ENCODE measurements at places on chromosomes 2 and 18.

DNA sequence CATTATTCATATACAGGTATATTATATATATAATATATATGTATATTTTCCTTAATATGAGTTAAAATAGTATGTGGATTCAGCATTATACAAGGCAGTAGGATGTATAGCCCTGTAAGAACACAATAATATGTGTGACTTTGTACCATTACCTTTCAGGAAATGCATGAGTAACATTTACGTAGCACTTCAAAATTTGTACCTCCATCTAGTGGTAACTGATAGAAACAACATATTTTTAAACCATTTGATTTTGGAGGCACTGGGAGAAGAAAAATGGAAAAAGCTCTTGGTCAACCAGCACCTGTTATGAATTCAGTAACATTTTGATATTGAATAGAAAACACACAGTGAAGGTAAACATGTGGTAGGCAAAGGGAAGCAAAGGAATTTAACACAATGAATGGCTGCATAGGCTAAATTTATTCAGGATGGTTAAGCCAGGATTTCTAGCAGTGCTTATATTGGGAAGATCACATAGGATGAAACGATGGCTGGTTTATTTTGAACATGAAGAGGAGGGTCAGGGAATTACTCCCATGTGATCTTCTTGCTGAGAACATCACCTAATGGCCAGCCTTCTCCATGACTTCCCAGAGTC, 565.5 kb downstream of the CCDC85A start:
- no peak for DNase-seq

DNA sequence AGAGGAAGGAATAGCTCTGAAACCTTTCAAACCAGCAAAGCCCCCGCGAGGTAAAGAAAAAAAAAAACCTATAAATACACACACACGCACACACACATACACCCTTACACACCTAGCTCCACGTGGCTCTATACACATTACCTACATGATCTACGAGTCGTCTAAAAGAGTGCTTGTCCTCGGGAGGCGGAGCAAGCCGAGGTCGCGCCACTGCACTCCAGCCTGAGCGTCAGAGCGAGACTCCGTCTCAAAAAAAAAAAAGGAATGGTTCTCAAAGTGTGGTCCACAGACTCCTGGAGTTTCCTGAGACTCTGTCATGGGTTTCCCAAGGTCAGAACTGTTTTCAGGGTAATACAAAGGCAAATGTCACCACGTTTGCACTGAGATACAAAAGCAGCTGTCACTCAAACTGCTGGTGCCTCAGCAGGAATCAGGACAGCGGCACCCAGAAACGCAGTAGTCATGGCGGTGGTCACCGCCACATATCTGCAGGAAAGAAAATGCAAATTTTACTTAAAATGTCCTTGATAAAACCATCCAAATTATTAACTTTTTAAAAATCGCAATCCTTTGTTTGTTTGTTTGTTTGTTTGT, 130.0 kb upstream of the GPC1 start:
- no peak for DNase-seq

DNA sequence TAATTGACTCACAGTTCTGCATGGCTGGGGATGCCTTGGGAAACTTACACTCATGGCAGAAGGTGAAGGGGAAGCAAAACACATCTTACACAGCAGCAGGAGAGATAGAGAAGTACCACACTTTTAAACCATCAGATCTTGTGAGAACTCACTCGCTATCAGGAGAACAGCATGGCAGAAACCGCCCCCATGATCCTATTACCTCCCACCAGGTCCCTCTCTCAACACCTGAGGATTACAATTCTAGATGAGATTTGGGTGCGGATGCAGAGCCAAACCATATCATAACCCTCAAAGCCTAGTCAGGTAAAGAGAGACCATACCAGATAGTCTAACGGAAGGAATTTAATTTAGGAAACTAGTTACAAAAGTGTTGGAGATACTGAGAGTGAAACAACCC, 182.6 kb upstream of the ACVR2A start:
- DNase-seq: no peak

DNA sequence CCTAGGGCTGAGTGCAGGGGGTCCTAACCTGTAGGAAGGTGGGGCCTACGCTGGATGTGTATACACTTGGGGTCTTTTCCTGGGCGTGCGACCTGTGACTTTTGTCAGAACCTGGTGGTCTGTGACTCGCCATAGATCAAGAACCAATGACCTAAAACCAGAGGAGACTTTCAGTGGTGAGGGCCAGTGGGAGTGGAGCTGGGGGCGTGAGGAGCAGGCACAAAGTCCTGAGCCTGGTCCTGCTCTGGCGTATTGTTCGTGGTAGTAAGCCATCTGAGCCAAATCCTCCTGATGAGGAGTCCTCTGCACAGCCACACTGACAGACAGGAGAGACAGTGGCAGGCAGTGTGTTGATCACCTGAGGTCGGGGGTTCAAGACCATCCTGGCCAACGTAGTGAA, 8.9 kb downstream of the INPP4A start:
- no peak for DNase-seq

GRCh38 chr2:143524559-143525401, 395.6 kb downstream of the ARHGAP15 start:
- no peak for DNase-seq

Data from iPS DF 19.7 (cell line).